Stimulated activated CD4-positive, alpha-beta T cell treated with anti-CD3 and anti-CD28 coated beads, Interleukin-15, amount 100 ng/mL, for 1 hour (primary cell): ENCODE measurements at places on chromosomes 6 and 20.

- DNase-seq = no peak
These were observed 19.5 kb upstream of the SIRT5 start for GRCh38 chr6:13554929-13555333.

DNA sequence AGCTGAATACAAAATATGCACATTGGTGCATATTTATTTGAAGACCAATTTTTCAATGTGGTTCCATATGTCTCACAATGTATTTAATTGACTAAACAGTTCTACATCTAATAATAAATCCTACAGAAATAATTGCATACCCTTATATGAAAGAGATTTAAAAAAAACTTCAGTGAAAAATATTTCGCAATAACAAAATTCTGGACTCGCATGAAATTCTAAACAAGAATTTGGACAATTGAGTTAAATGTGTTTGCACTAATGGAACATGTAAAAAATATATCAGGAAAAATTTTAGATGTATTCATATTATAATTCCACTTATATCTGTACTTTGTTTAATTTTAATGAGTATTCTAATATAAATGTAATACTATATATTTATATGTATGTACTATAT is 1003.1 kb downstream of the EYS start:
- no peak for DNase-seq

GRCh38 chr6:130161683-130162404 is 60.9 kb downstream of the SAMD3 start:
- no peak for DNase-seq

- no peak for DNase-seq
These were observed 93.7 kb downstream of the DST start for GRCh38 chr6:56549014-56549413.

- DNase-seq = no peak
These were observed 20.4 kb downstream of the ZUP1 start for GRCh38 chr6:116648156-116648555.

- DNase-seq = no peak
These were observed 47.0 kb downstream of the TCP11 start for GRCh38 chr6:35094183-35094582.

GRCh38 chr6:24060982-24061754 is 64.8 kb upstream of the NRSN1 start:
- no peak for DNase-seq

GRCh38 chr6:22401206-22401605 is 104.4 kb upstream of the PRL start:
- DNase-seq = no peak

- DNase-seq = peak; percentile 42
These were observed 73.9 kb downstream of the BACH2 start for GRCh38 chr6:90222724-90223198.

GRCh38 chr6:115972679-115973078 is 88.0 kb downstream of the FRK start:
- DNase-seq = no peak

- DNase-seq = no peak
These were observed 1093.5 kb upstream of the ADGRB3 start for GRCh38 chr6:67541586-67541985.

- no peak for DNase-seq
These were observed 2.2 kb upstream of the UBD start for GRCh38 chr6:29561606-29562181.

DNA sequence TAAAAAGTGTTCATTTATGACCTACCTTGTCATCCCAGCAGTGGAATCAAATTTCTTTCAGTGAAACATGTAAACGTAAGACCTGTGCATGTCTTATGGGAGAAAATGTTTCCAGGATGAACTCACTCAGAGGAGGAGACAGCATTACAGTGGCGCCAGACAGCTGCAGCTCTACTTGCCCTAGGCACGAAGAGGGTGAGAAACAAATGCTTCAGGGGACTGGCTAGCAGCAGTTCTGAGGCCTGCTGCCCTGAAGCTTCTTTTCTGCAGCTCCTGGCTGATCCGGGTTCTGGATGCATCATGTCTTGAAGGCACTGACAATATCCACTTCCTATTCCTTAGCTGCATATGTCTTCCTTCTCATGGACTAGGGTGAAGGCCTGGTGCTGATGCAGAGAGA is 120.2 kb downstream of the QRSL1 start:
- DNase-seq = no peak

DNA sequence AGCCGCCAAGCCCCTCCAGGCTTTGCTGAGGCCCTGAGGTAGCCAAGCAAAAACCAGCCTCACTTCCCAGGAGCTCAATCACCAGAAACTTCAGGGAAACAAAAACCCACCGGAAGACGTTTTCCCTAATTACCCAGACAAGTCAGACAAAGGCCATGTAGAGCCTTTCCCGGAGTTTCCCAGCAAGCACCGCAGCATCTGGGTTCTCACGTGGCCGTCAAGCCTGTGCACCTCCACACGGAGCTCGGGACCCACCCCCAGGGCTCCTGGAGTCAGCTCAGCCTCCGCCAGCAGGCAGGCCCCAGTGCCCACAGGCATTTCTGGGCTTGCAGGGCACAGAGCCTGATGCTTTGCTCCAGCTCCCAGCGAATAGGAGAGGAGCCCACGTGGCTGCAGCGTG is 10.1 kb upstream of the MRGBP start:
- no peak for DNase-seq

DNA sequence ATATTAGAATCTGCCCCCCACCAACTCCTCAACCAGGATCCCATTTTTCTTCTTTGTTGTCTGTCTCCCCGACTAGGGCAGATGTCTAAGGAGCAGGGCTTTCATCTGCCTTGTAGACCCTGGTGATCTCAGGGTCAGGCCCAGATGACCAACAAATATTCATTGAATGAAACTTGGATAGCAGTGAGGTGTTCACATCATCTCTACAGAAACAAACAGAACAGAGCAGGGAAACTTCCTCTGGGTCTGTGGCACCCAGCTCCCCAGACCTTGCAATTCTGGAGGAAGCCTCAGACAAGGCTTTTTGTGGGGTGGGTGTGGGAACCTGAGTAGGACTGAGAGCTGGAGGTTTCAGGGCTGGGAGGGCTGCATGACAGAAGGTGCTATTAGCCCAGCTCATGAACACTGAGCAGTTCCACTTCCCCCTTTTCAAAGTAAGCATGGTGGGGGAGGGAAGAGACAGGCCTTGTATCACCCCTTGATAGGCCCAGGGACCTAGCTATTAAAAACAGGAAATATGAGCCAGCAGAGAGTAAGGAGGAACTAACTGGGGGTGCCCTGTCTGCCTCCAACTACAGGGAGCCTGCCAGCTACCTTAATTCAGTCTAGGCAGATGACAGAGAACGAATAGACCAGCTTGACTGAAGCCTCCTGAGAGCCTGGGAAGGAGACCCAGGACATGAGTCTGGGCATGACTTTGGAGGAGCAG is 37.3 kb upstream of the TOP1 start:
- DNase-seq = no peak

GRCh38 chr6:1127597-1128288 is 184.2 kb upstream of the FOXQ1 start:
- DNase-seq = no peak

DNA sequence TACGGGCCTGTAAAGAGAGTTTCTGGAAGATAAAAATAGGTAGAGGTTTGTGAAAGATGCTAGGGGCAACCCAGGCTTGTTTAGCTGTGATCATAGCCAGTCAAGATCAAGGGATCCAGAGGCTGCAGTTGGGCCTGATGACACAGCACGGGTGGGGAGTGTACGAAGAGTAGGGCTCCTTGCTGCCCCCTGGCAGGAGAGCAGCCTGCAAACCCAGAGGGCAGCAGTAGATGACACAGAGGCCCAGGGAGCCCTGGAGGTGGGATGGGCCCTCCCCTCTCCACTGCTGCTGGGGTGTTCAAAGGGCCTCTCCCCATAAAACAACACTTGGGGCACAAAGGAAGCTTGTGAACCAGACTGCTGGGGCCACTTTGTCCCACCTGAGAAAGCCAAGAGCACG is 47.2 kb downstream of the VEGFA start:
- no peak for DNase-seq

DNA sequence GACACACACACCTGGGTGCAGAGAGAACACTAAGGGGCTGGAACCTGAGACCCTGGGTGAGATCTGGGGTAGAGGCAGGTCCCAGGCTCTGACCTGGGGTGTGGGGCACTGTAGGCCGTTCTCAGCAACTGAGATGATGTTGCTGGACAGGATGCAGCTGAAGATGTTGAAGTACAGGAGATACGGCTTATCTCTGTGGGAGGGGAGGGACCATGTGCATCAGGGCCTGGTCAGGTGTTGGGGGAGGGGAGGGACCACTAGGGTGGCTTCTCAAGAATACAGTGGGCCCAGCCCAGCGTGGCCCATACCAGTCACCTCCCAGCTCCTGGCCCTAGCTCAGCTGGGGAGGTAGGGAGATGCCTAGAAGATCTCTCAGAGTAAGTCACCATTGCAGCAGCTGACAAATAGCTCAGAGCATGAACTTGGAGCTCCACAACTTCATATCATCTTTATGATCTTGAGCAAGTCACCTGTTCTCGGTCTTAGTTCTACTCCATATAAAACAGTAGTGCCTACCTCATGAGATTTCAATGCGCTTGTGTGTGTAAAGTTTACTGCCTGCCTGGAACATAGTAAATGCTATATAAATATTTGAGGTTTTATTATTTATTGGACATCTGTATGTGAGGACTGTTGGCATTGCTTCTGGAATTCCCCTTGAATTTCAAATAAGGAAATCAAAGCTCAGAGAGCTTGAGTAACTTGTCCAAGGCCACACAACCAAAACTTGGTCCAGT is 3.8 kb downstream of the SLC44A4 start:
- no peak for DNase-seq

- no peak for DNase-seq
These were observed 65.2 kb upstream of the ADGRF4 start for GRCh38 chr6:47633141-47633540.

GRCh38 chr6:39980839-39981580 is 46.7 kb upstream of the MOCS1 start:
- DNase-seq = no peak

DNA sequence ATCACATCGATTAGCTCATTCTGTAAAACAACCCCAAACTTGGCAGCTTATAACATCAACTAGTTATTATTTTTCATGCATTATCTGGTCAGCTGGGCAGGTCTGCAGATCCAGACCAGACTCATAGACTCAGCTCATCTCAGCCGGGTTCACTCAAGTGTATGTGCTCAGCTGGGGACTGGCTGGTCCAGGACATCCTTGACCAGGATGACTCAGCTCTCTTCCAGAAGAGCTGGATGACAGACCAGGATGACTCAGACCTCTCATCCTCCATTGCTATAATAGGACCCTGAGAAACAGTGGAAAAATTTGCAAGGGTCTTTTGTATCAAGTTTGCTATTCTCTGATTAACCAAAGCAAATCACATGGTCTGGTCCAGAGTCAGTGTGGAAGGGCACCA is 312.5 kb upstream of the PLCB4 start:
- no peak for DNase-seq

DNA sequence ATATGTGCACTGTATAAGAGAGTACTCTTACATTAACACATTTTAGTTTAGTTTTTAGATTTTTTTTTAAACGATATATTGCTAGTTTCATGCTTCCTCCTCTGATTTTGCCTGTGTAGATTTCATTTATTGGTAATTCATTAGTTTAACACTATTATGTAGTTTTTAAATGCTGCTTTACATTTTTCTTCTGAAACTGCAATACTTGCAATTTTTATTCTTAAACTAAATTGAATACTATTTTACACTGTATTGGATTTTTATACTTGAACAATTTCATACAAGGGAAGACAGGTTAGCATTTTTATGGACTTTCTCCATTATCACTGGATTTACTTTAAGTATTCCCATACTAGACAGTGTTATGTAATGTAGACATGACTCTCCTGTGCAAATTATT is 12.2 kb downstream of the RBM24 start:
- no peak for DNase-seq

DNA sequence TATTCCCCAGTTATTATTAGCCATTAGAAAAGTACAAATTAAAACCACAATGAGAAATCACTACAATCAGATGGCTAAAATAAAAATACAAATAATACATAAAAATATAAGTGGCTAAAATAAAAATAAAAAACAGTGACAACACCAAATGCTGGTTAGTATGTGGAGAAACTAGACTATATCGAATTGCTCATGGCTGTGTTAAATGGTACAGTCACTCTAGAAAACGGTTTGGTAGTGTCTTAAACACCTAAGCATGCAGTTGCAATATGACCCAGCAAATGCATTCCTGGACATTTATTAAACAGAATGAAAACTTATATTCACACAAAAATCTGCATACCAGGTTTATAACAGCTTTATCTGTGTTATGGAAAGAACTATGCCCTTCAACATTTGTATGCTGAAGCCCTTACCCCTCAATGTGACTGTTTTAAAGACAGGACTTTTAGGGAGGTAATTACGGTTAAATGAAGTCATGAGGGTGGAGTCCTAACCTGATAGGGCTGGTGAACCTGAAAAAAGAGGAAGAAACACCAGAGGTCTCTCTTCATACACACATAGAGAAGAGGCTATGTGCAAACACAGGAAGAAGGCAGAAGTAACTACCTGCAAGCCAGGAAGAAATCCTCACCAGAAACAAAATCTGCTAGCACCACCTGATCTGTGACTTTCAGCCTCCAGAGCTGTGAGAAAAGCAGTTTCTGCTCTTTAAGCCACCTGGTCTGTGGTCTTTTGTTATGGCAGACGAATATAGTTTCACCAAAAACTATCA is 84.9 kb downstream of the ASCC3 start:
- DNase-seq = no peak

- DNase-seq = no peak
These were observed 361.8 kb downstream of the QKI start for GRCh38 chr6:163776196-163776905.

- no peak for DNase-seq
These were observed 35.0 kb upstream of the ESR1 start for GRCh38 chr6:151772446-151772845.

DNA sequence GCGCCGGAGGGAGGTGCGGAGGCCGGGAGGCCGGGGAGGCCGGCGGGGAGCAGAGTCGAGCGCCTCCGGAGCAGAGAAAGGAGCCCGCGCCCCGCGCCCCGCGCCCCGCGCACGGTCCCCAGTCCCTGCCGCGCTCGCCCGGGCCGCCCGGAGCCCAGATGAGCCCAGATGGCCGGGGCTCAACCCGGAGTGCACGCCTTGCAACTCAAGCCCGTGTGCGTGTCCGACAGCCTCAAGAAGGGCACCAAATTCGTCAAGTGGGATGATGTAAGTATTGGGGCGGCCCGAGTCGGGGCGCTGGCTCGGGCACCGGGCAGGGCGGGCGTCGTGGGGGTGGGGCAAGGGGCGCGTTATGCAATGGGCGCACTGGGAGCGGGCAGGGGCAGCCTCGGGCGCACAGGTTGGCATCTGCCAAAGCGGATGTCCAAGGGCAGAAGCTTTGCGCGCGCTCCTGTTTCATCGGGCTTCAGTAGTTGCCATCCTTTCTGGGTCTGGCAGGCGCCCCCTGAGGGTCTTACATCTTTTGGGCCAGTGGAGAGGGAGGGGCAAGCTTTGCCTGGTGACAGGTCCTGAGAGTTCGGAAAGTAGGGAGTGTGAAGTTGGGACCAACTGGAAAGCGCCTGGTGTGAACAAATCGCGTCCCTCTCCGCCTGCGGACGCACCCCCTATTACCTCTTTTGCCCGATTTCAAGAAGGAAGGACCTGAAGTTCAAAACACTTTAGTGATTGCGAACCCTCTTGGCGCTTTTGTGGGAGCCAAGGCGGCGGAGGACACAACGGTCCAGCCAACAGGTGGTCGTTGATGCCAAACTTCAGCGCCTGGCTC is 631 bp downstream of the PLCB1 start:
- no peak for DNase-seq

- no peak for DNase-seq
These were observed 126.8 kb downstream of the FOXC1 start for GRCh38 chr6:1736346-1737105.

- no peak for DNase-seq
These were observed 362.6 kb downstream of the EPM2A start for GRCh38 chr6:145372671-145373151.

- DNase-seq = no peak
These were observed 20.3 kb downstream of the PRDM1 start for GRCh38 chr6:106106276-106107042.
